ENCODE measurements at places on chromosomes 5 and 9. TPM values are rescaled to one million over a fixed set of nuclear protein-coding genes. Genes with fewer than 3 reads are reported as not detected.

- H3K27me3 ChIP-seq, result no peaks in the 10 kb centered on the region
Observed at GRCh38 chr9:12784461-12785259, 9.8 kb downstream of the LURAP1L start.

- DNase-seq, result peak; percentile 85
- H3K27ac ChIP-seq, result peak within 1 kb of the TSS; percentile 100
- H3K4me1 ChIP-seq, result peaks cover 32% of the 10 kb centered on the region
- H3K36me3 ChIP-seq, result no peaks in the 10 kb centered on the region
- peak within 1 kb of the TSS; percentile 89 for H3K4me3 ChIP-seq
- no peaks in the 10 kb centered on the region for H3K27me3 ChIP-seq
Observed at GRCh38 chr5:14871214-14872069, at the start of gene ANKH. TSS of gene ANKH (minus strand) at chr5:14871778. CDS start at chr5:14871447, 331 bp downstream.

DNA sequence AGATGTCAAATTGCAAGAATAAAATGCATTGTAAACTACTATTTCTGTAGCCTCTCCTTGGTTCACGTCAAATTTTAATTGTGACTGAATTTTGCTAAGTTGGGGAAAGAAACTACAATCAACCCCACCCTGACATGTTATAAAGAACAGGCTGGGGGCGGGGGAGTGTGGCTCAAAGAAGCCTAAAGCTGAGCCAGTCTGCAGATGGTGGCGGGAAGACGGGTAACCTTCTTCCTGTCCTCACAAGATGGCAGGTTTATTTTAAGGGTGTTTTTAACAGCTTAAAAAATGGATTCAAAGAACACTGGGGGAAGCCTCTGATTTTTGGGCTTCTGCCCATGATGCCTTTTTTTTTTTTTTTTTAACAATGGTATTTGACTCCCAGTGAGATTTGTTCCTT, 68.5 kb upstream of the MELK start:
- H3K4me1 ChIP-seq, result no peaks in the 10 kb centered on the region
- no peak overlapping the region for H3K27ac ChIP-seq
- H3K27me3 ChIP-seq, result no peaks in the 10 kb centered on the region
- H3K36me3 ChIP-seq, result no peaks in the 10 kb centered on the region

DNA sequence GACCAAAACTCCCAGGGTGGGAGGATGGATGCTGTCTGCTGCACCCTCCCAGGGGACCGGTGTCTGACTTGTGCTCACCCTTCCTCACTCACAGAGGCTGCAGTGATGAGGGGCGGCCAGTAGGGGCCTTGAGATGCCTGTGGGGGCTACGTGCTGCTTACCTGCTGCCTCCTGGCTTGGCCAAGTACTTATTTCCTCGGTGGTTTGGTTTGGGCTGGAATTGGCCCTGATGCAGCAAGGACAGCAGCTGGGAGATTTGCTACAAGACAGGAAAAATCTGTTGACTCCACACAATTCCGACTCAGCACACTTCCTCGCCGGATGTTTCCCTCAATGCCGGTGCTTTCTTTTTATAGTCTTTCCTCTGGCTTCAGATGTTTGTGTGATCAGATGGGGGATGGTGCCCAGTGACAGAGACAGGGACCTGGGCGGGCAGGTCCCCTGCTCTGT, 6.6 kb downstream of the PCDH12 start:
- peak overlapping the region; percentile 14 for H3K27ac ChIP-seq
- H3K4me1 ChIP-seq, result peaks cover 2% of the 10 kb centered on the region
- peaks cover 4% of the 10 kb centered on the region for H3K36me3 ChIP-seq
- no peaks in the 10 kb centered on the region for H3K27me3 ChIP-seq
- H3K4me3 ChIP-seq, result peak overlapping the region; percentile 60

DNA sequence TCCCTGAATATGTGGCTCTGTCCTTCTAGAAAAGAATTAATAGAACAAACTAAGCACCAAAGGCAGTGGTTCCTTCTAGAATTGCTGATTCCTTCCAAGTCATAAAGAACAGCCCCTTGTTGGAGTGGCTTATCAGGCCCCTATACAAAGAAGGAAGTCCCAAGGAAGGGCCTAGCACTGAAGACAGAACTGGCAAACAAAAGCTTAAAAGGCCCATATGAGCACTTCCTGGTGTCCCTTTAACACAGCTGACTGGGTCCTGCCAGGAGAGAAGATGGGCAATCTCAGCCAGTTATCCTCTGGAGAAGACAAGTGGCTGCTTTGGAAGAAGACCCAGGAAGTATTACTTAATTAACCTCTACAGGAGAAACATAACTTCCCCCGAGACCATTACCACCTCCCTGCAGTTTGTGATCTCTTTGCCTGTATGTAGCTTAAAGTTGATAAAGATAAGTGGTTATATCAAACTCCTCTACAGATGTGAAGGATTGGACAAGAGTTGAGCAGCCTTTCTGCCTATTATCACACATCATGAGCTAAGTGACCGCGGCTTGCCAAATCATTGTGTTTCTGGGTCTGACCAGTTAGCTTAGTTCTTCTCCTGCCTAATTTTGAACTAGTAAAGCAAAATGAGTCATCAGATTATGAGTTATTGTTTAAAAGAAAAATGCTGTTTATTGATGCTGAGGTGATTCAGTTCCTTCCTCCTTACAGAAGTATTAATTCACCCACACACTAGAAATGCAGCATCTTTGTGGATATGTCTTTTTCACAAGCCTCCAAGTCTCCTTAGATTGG, 13.3 kb upstream of the STING1 start:
- DNase-seq, result no peak
- no peaks in the 10 kb centered on the region for H3K27me3 ChIP-seq
- no peaks in the 10 kb centered on the region for H3K36me3 ChIP-seq
- peak overlapping the region; percentile 18 for H3K27ac ChIP-seq
- H3K4me1 ChIP-seq, result peaks cover 9% of the 10 kb centered on the region

ROPN1L gene
- total RNA-seq, result 0.31 TPM

CAMK4 gene
- total RNA-seq, result 2.0 TPM

GLDC gene
- total RNA-seq, result not detected

DDX41 gene
- total RNA-seq, result 39.0 TPM

All from heart right ventricle (tissue), 16 donors.